ENCODE measurements at places on chromosomes 3 and 15. TPM values are rescaled to one million over a fixed set of nuclear protein-coding genes. Genes with fewer than 3 reads are reported as not detected.
A peak's percentile ranks its signal among the peaks of the same experiment; 100 is the strongest.

DNA sequence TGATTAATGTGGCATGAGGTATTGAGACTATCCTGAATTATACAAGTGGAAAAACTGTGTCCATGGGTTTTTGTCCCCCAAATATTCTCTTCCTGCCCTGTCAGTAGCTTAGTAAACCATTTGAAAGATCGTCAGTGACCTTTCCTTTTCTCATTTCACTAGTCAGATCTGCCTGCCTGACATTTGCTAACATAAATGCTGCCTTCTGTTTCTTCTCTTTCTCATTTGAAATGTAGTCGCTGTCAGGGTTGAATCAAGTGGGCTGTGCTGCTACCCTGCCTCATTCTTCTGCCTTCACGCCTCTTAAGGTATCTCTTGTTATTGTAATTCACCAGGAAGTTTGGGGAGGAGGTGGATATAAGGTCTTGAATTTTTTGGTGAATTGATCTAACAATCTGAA, 67.5 kb downstream of the LRCH3 start:
- no peak overlapping the region for H3K27ac ChIP-seq
- H3K4me1 ChIP-seq = no peaks in the 10 kb centered on the region
- H3K4me3 ChIP-seq = no peak overlapping the region
- DNase-seq = peak; percentile 20

DNA sequence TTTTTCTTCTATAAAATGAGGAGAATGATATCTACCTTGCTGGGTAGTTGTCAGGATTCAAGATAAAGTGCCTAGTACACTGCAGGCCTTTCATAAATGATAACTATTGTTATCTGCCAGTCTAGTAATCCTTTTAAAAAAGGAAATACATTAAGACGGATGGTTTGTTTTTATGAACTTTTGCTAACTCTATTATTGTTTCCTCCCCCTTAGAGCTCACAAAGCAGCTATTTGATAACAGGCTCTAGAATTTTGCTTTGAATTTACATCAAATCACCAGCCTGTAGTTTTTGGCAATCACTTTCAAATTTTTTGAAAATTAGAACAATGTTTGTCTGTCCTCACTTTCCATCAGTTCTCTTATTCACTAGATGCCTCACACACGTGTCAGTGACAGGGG, 39.8 kb downstream of the BLM start:
- H3K4me1 ChIP-seq = no peaks in the 10 kb centered on the region
- no peak overlapping the region for H3K27ac ChIP-seq
- H3K36me3 ChIP-seq = no peaks in the 10 kb centered on the region
- no peak overlapping the region for H3K4me3 ChIP-seq
- no peak for DNase-seq

DNA sequence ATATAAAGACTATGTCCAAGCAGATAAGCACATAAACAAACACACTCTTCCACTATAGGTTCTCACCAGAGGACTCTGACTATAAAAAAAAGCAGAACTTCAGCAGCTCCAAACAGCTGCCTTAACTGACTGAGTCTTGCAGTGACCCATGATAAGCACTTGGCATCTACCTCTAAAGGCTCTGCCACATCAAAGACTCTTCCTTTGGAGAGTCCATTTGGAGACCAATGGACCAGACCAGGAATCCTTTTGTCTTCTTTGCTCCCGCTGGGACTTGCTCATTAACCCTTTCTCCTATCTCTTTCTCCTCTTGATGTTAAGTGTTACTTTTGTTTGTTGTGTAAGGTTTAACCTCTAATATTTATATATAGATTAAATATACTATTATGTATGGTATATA, 424.1 kb downstream of the RSL24D1 start:
- no peak for DNase-seq
- no peak overlapping the region for H3K4me3 ChIP-seq
- H3K27me3 ChIP-seq = no peaks in the 10 kb centered on the region
- no peak overlapping the region for H3K27ac ChIP-seq
- no peaks in the 10 kb centered on the region for H3K4me1 ChIP-seq

The GMNC gene
- 2.2 TPM for total RNA-seq

The PGBD4 gene
- 4.0 TPM for total RNA-seq

GRCh38 chr3:161567577-161568361, 71.2 kb downstream of the OTOL1 start:
- no peaks in the 10 kb centered on the region for H3K36me3 ChIP-seq
- H3K27ac ChIP-seq = no peak overlapping the region
- no peak overlapping the region for H3K4me3 ChIP-seq
- no peaks in the 10 kb centered on the region for H3K4me1 ChIP-seq
- DNase-seq = no peak

- H3K27ac ChIP-seq = no peak overlapping the region
- DNase-seq = no peak
- H3K4me3 ChIP-seq = no peak overlapping the region
- H3K36me3 ChIP-seq = no peaks in the 10 kb centered on the region
- H3K27me3 ChIP-seq = peaks cover 7% of the 10 kb centered on the region
Measured at GRCh38 chr15:101482526-101483371, 6.8 kb downstream of the PCSK6 start.

DNA sequence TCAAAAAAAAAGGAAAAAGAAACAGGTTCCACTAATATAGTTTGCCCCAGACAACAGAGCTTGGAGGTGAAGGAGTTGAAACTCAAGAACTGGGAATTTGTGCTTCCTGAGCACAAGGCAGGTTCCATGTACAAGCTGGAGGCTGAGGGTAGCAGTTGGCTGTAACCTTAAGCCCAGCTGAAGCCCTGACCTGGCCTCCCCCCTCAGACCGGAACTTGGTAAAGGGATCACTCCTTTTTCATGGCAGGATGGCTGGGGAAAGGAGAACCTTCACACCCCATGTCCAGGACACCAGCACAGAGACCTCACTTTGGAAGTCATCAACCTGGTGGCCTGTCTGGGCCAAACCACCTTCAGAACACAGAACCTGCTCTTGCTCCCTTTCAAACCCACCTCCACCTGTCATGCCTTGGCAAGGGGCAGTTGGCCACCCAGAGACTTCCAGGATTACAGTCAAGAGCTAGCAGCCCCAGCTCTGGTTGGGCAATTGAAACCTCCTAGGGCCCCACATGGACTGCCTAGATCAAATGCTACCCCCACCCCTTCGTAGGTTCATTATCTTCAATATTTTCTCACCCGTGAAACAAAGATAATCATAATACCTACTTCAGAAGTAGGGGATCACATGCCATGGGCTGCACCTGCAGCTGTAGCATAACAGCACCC, 3.5 kb downstream of the RPL29 start:
- DNase-seq = no peak
- H3K27ac ChIP-seq = no peak overlapping the region
- peaks cover 45% of the 10 kb centered on the region for H3K36me3 ChIP-seq
- H3K4me3 ChIP-seq = no peak overlapping the region
- H3K4me1 ChIP-seq = peaks cover 28% of the 10 kb centered on the region
- no peaks in the 10 kb centered on the region for H3K27me3 ChIP-seq

The RAD51 gene
- 2.5 TPM for total RNA-seq

Data from spinal cord (tissue), 10 donors.